Fibroblast of gingiva (primary cell): ENCODE measurements at places on chromosomes 2 and 18.

- DNase-seq: no peak
Measured at GRCh38 chr2:105750735-105751134, 6.0 kb downstream of the NCK2 start.

DNA sequence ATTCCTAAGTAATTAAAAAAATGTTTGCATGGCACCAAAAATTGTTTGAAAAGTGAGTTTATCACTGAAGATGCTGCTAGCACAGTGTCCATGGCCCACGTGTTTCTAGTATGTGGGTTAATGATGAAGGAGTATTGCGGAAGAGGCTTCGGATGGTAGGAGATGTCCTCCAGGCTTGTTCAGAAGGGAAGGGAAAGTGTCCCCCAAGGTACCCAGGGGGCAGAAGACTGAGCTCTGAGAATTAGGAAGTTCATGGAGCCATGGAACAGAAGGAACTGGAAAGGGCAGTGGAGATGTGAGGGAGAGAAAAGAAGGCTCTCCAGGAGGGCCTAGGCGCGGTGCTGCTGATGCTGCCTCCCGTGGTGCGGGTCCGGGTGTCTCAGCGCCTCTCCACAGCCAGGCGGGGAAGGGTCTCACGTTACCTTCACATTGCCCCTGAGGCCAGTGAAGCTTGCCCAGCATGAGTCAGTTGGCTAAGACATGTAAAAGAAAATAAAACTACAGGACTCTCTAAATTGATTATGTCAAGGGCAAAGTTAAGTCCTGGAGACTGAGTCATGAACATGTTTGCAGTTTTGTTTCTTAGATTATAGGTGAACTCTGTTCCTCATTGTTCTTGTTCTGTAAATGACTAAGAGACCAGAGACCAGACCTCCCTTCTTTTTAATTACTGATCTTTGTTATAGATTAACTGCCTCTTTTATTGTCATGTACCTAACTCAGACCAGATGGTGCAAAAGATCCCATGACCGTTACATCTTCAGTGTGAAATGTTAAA is 89.0 kb downstream of the MTCL1 start:
- DNase-seq: peak; percentile 52

DNA sequence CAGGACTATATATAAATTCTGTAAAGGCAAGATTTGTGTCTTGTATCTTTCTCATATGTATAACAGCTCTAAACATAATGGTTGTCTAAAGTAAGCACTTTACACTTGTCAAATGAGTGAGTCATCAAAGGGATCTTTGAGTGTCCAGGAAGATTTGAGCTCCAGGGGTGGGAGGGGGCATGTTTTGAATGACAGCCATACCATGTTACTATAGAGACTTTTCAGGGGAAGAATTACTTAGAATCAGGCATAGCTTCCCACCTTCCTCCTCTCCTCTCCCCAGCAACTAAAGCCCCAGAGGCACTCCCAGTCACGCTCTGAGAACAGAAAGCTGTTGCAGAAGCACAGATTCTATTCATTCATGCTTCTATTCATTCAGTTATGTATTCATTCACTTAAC is 65.8 kb upstream of the ALK start:
- no peak for DNase-seq

- no peak for DNase-seq
Measured at GRCh38 chr18:42719221-42719620, 396.3 kb downstream of the RIT2 start.

DNA sequence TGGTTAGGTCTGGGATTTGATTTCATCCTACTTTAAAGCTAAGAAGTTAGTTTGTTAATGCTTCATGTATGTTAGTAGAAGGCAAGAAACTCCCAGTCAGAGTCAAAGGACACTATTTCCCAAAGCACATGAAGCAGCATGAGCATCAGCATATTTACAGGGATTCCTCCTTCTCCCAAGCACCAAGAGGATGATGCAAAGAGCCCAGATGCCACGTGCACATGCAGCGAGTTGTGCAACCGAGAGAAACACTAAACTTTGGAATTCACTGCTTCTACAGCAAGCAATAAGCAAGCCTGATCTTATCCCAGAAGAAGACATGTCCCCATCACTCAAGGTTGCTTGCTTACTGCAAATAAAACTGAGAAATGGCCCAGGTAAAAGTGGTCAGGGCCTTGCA is 32.5 kb downstream of the CPO start:
- peak; percentile 85 for DNase-seq

- DNase-seq: no peak
Measured at GRCh38 chr2:3986063-3986462, 282.7 kb downstream of the DCDC2C start.

DNA sequence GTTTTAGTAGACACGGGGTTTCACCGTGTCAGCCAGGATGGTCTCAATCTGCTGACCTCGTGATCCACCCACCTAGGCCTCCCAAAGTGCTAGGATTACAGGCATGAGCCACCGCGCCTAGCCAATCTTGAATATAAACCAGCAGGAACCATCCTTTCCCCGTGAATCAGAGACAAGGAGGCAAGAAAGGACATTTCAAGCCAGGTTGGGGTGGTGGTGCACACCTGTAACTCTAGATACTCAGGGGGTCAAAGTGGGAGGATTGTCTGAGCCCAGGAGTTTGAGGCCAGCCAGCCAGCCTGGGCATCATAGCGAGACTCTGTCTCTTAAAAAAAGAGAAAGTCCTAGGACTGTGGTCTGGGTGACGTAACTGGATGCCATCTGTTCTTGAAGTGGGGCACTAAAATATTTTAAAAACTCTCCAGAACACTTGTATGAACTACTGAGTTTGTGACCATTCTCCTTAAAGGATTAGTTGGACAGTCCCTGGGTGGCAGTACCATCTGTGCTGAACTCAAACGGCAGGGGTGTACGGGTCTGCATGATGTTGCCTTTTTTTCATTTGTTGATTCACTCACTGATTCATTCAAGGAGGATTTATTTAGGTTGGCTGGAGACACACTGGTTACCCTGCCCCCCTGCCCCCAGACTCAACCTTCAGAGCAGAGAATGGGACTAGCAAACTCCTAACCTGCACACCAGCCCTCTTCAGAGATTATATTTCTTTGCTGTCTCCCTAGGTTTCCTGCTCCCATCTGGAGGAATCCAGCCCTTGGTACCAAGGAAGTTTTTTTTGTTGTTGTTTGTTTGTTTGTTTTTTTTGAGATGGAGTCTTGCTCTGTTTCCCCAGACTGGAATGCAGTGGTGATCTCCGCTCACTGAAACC is 2.9 kb upstream of the TLX2 start:
- DNase-seq: no peak

DNA sequence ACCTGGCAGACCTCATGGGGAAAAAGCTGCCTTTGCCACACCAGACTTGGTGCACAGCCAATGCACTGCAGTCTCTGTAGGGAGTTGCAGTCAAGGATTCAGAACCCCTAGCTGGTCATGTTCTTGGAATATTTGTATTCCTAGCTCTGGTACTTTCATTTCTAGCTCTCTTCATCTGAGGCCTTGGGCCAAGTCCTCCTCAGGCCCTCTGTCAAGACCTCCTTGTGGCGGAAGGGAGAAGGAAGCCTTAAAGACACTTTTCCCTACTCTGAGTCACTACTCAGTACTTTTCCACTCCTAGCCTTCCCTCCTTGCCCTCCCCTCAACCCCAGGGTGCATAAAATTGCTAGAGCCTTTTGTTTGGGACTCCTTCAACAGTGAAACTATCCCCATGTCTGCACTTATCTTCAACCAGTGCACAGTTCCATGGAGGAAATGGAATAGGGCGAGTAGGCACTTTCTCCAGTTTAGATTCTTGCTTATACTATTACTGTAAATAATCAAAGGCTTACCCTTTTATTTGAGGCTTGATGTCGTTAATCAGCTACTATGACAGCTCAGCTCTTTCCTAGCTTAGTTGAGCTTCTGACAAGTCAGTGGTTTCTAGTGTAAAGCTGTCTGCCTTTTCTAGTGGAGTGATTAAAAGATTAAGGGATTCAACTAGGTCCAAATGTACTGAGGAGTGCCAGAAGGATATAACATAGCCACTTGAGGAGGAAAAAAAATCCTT is 15.8 kb downstream of the M1AP start:
- no peak for DNase-seq

- DNase-seq: no peak
Measured at GRCh38 chr2:166106431-166107015, 21.3 kb downstream of the SCN1A start.

DNA sequence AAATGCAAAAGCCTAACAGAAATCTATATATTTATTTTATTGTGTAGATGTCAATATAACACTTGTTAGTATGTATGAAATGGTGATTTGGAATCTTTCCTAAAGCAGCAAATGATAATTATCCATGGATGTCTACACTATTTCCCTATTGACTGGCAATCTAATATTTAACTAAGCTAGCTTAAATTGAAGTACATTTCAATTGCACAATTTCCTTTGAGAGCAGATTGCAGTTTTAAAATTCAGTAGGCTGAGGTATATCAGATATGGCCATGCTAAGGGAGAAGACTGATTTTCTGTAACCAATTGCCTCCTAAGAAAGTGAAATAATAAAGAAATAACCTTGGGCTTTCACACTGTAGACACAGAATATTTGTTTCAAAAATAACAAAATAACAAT is 90.1 kb upstream of the KCNJ3 start:
- no peak for DNase-seq

- peak; percentile 96 for DNase-seq
Measured at GRCh38 chr2:150698016-150698661, 210.7 kb upstream of the RND3 start.

DNA sequence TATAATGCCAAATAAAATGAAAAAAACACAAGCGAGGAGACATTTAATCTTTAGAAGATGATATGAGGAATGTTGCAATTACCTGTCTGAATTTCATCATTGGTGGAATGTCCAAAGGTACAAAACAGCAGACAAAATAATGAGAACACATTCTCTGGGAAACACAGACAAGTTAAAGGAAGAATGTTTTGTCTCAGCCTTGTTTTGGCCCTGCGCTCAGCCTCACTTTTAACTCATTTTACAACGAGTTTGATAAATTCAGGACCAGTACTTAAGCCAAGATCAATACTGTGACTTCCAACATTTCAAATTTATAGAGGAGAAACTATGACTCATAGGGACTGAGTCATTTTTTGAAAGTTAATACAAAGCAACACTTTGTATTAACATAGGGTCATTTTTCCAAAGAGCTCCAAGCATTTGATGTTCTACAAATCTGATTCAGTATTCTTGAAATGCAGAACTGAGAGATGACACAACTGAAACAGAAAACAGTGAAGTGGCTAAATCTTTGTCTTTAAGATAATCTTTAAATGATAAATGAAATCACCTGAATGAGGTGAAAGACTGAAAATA is 833.2 kb upstream of the CHAC2 start:
- DNase-seq: peak; percentile 70

GRCh38 chr2:23536326-23536725 is 151.3 kb downstream of the KLHL29 start:
- DNase-seq: no peak

DNA sequence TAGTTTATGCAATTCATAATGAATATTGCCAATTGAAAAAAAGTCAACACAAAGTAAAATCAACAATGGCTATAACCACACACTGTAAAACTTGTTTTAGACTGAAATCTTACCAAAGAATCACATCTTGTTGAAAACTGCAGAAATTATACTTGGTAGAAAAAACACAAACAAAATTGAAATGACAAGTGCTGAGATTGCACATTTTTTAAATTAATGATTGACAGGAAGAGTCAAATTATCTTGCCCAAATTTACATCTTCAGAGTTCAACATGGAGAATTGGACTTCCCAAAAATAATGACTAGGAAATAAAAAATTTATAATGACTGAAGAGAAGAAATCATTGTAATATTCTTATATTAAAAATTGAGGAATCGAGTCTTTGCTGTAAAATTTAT is 84.6 kb upstream of the TTC39C start:
- no peak for DNase-seq

DNA sequence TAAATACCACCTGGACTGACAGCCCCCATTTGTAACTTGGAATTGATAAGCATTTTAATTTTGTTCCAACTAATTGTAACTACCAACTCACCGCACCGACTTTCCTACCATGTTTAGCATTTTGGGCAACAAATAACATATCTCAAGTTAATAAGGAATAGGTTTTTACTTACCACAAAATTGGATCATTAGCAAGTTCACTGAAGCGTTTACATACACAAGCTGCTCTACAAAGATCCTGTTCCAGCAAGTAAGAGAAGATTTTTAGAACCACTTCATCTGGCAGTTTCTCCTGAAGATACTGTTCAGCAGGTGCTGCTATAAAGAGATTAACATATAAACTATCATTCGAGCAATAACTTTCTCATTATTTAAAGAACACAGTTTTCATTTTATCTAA is 55.7 kb downstream of the MSH6 start:
- no peak for DNase-seq

DNA sequence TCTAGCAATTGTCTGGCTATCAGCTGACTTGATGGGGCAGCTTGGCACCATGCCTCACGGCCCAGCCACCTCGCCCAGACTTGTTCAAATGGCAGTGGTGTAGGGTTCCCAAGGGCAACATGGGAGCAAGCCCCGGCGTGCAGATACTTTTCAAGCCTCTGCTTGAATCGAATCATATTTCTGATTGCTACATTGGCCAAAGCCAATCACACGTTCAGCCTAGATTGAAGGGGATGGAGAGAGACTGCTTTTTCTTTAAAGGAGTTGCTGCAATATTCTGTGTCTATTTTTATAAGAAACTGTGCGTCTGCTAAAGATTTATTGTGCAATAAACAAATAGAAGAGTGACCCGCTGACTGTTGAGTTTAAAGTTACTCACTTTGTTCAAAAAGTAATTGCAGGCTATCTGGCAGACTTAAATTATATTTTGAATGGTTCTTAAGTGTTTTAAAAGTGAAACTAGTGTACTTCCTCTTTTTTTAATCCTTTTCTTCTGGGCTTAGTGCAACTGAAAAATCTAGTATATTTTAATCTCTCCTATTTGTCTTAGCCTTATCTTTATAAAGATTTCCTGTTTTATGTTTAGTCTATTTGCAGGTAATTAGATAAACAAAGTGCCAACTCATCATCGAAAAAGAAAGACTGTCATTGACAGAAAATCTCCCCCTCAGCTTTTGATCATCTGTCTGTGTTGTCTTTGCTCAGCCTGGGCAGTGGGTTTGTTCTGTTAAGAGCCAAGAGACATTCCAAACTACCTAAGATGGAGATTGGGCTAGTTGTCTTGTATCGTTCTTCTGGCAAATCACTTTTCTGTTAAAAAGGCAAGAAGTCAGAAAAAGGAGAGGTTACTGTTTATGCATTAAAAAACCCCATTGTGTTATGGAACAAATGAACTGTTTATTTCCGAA is 156.1 kb downstream of the TPGS2 start:
- peak; percentile 92 for DNase-seq

GRCh38 chr18:9380101-9380500 is 45.5 kb downstream of the TWSG1 start:
- peak; percentile 74 for DNase-seq

DNA sequence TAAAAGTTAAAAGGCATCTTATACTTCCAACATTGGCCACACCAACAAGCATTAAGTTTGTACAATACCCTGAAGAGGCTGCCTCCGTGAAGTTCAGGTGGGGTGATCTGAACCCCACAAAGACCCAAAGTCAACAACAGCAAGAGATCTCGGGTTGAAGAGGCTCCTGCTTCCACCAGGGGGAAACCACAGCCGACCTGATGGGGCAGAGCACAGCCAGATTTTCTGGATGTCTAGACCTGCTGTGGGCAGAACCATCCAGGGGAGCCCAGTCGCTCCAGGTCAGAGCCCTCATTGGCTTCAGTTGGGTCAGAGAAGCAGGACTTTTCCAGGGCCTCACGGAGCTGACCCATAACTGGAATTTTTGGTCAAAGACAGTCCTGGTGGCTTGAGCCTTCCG is 66.5 kb upstream of the ACKR3 start:
- DNase-seq: no peak
